ENCODE measurements at places on chromosomes 11 and 22.

GRCh38 chr11:48063424-48063978 lies 83.1 kb downstream of the PTPRJ start:
- peak; percentile 95 for DNase-seq

DNA sequence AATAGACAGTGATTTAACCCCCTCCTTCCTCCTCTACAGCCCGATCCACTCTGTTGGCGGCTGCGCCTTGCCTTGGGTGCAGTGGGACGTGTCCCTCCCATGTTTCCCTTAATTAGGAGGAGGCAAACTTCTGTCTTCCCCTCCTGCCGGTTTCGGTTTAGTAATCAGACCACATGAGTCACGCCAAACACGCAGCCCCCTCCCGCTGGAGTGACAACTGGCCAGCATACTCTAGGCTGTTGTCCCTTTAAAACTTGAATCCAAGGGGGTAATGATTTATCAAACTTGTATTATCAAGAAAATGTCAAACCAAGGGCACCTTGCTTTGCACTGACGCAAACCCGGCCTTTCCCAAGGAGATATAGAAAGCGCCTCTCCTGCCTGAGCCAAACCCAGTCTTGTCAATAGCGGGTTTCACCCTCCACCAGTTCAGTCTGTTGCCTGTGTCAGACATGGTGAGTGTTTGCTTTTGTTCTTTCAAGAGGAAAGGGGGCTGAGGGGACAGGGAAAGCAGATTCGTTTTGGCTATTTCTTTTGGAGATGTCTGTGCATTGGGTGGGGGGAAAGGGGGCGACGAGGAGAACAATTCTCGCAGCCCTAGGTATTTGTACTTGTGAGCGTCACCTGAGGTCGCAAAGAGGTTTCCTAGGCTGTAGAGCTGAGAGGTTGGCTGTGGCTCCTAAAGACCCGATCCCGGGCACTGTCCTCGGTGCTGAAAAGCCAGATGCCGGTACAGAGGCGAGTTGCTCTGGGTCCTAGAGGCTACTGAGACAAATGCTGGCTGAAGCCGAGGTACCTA lies at the start of gene SLC6A5:
SLC6A5 (plus strand) TSS at position 388 of the 799 bp plus-strand sequence; CDS start at position 453, 65 bp downstream.
- DNase-seq = peak; percentile 77

DNA sequence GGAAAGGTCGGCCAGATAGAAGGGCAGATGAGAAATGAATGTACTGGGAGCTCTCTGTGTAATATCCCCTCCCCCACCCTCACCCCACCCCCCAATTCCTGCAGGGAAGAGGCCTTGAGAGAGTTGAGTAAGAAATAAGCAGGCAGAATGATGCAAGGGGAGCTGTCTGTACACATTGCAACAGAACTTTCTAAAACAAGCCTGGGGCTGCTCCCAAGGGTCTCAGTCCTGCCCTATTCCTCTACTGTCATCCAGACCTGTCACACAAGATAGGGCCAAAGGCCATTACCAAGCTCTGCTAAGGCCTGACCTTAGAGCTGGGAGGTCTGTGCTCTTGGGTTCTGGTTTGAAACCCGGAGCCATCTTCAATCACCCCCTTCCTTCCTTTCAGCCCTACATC lies 5.7 kb upstream of the DGAT2 start:
- no peak for DNase-seq

- DNase-seq = peak; percentile 79
These were observed 68.4 kb downstream of the IGLL5 start for GRCh38 chr22:22955866-22956535.

DNA sequence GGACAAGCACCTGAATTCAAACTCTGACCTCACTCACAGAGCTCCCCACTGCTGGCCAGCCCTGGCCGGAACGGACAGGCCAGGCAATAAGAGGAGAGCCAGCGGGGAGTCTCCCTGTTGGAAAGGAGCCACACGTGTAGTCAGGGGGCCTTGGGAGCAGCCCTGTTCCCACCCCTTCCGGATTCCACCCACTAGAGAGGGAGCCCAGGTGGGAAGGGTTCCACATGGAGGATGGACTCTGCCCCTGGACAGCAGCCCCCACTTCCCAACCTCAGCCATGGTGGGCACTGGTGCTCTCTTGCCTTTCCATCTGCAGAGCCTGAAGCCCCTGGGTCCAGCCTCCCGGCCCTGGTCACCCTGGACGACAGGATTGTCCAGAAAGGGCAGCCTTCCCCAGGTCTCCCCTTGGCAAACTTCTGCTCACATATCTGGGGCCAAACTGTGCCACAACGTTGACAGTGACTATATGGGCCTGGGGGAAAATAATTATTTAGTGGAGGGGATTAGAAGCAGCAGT lies 7.5 kb upstream of the APOBEC3A start:
- DNase-seq = no peak

DNA sequence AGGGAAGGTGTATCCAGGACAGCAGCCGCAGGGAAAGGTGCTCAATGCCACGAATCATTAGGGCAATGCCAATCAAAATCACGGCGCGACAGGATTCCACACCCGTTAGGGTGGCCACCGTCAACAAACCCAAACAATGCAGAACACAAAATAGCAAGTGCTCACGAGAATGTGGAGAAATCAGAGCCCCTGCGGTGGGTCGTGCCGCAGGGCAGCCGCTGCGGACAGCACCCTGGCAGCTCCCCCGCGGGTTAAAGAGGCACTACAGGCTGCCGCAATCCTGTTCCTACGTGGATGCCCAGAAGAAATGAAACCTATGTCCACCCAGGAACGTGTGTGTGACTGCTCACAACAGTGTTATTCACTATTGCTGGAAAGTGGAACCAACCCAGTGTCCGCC lies 17.1 kb upstream of the TH start:
- no peak for DNase-seq

DNA sequence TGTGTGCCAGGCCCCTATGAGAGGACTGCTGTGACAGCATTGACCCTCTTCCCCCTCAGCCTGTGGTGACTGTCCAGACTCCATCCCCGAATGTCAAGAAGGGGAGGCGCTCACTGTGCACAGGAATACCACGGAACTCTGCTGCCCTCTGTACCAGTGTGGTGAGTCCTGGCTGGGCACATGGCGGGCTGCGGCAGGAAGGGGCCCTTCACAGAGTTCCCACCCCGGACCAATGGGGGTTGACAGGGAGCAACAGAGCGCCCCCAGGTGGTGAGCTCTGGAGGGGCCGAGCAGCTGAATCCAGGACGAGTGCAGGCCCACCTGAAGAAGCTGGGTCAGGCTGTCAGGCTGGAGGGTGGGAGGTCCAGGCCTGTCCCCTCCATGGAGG lies 83.8 kb upstream of the MYOD1 start:
- DNase-seq = no peak

DNA sequence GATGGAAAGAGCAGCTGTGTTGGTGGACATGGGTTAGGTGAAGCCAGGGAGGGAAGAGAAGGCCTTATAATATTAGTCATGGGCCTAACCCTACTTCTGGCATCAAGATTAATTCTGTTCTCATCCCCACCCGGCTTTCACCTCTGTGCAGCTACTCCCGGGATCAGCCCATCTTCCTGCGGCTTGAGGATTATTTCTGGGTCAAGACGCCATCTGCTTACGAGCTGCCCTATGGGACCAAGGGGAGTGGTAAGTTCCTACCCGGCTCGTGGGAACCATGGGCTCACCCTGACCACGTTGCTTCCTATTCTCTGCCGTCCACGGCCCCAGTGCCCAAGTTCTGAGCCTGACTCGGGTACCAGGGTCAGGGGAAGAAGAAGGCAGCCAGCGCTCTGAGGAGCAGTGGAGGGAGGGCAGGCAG lies 51.6 kb downstream of the ST3GAL4 start:
- DNase-seq = no peak

DNA sequence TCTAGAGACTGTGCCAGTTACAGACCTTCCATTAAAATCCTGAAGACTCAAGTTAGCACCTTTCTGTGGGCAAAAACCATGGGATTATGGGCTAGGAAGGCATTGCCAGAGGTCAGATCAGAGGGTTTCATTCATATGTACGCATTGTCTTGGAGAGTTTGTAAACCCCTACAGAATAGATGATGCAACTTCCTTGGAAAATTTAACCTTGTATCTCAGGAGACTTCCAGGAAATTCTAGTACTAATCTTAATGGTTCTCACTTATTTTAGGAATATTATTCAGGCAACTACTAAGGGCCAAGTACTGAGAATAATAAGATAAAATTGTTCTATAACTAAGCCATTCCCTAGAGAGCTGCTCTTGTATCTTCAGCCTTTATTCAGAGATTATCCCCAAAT lies 6.9 kb downstream of the OLFML1 start:
- no peak for DNase-seq

DNA sequence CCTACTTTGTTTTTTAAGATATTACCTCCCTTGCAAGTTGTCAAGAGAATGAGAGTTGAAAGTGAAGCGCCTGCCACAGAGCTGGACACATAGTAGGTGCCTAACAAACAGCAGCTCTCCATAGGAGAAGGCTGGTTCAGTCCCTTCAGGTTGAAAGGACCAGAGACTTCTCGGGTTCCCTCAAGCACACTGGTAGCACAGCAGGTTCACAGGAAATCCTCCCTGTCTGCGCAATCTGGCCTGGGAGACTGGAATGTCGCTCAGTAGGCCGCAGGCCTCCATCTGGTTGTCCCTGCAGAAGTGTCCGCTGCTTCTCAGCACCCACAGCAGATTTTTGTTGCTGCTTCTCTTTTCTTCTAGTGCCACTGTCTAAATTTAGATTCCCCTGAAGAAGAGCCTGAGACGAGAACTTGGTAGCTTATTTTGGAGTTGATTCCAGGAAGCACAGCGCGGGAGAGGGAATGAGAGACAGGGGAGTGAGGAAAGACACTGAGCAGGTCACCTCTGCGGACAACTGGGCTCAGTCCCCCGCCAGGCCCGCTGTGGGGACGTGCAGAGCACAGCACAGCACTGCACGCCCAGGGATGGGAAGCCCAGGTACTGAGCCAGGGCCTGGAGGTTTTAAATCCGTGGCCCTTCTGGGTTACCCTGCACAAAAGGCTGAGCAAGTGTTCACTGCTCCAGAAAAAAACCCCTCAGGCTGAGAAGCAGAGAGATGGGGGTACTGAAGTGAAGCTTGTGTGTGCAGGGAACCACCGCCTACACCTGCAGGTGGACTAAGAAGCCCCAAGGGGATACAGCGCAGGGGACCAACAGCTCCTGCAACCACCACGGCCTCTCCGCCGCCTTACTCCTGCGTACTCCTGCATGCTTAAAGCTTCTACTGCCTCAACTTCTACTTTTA lies 31.6 kb downstream of the RBX1 start:
- no peak for DNase-seq

GRCh38 chr11:92830377-92831155 lies 138.9 kb upstream of the MTNR1B start:
- no peak for DNase-seq

GRCh38 chr11:40280159-40281051 lies 1179.0 kb downstream of the LRRC4C start:
- DNase-seq = peak; percentile 56

GRCh38 chr11:8006349-8006977 lies 19.3 kb downstream of the EIF3F start:
- peak; percentile 87 for DNase-seq

GRCh38 chr11:81839016-81839415 lies 894.6 kb downstream of the FAM181B start:
- no peak for DNase-seq

GRCh38 chr11:64644647-64645275 lies 53.7 kb downstream of the SLC22A12 start:
- no peak for DNase-seq

DNA sequence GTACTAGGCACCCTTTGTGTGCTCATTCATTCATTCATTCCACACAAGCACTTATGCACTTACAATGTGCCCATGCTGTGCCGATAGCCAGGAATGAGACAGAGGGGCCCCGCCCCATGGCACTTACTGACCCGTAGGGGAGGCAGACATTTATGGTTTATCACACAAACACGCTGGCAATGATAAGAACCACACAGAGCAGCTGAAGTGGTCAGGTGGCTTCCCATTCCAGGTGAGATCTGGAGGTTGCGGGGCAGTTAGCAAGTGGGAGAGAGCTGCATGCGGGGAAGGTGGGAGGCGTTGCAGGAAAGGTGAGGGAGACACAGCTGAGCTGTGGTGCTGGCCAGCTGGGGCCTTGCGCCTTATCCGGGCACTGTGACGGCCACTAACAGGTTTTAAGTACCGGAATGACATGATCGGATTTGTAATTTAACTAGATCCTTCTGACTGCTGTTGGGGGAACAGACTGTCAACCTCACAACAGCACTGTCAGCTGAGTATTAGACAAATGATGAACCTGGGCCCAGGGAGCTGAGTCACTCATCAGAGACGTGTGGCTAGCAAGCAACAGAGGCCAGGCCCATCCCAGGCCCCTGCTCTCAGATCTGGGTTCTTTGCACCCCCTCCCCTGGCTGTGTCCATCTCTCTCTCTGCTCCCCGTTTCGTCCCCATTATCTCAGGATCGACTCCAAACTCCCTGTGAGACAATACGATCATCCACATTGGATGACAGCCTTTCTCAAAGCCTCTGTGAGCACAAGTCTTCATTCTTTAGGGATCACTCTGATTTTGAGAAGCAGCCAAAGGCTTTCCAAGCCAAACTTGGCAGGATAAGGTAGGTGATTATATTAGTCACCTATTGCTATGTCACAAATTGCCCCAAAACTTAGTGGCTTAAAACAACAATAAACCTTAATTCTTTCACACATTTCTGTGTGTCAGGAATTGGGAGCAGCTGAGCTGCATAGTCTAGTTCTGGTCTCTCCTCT lies 28.4 kb downstream of the RASD2 start:
- peak; percentile 75 for DNase-seq

DNA sequence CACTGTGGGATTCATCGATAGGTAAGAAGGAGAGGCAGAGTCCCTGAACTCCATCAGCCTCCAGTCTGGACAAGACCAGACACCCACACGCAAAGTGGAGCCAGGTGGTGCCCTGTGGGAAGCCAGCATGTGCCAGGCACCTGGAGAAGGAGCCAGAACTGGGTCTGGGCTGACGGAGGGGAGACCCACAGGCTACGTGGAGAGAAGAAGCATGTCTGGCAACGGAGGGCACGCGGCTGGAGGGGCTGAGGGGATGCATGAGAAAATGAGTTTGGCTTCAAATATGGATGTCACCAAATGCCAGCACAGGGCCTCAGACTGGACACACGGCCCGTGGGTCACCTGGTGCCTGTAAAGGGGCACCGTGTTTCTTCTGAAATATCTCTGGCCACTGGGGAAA lies 55.7 kb downstream of the LINC01488 start:
- DNase-seq = no peak

DNA sequence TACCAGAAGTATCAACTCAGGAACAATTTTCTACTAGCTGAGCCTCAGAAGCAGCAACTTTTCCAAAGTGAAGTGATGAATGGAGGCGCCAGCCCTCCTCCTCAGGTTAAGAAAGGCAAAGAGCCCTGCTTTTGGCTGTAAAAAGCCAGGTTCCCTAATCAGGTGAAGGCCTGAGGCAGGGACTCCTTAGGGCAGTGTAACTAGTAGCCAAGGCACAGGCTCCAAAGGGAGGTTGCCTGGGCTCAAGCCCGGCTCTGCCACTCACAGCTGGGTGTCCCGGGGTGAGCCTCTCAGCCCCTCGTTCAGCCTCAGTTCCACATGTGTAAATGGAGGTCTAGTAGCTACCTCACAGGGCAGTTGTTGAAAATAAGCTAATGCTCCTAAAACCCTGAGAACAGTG lies 19.5 kb downstream of the TSKU start:
- DNase-seq = no peak

DNA sequence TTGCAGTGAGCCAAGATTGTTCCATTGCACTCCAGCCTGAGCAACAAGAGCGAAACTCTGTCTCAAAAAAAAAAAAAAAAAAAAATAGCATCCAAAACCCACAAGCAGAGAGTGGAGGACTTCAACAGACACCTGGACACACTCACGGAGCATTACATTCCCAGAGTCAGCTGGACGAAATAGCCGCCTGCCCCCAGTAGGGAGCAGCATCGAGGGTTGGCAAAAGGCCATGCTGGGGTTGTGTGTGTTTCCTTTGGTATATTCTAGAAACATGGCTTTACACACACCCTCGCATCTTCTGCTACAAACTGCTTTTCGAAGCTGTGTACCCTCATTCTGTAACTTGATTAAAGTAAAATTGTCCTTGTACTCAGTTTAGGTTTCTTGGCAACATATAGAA lies 5.3 kb downstream of the ADA2 start:
- DNase-seq = peak; percentile 47
